ENCODE measurements at places on chromosomes 1 and 21. TPM values are rescaled to one million over a fixed set of nuclear protein-coding genes. Genes with fewer than 3 reads are reported as not detected.

HEYL gene
- total RNA-seq = not detected

KCNT2 gene
- total RNA-seq = not detected

- H3K4me3 ChIP-seq = no peak overlapping the region
- no peak overlapping the region for H3K27ac ChIP-seq
- H3K4me1 ChIP-seq = no peaks in the 10 kb centered on the region
- H3K36me3 ChIP-seq = no peaks in the 10 kb centered on the region
- no peaks in the 10 kb centered on the region for H3K27me3 ChIP-seq
- no peak for DNase-seq
Measured at GRCh38 chr1:157833145-157833544, 8.5 kb downstream of the CD5L start.

GRCh38 chr1:200379940-200380588, 29.8 kb downstream of the ZNF281 start:
- H3K36me3 ChIP-seq = no peaks in the 10 kb centered on the region
- no peaks in the 10 kb centered on the region for H3K27me3 ChIP-seq
- no peak overlapping the region for H3K4me3 ChIP-seq
- no peak overlapping the region for H3K27ac ChIP-seq
- no peak for DNase-seq

ENTREP3 gene
- 12.2 TPM for total RNA-seq

DNA sequence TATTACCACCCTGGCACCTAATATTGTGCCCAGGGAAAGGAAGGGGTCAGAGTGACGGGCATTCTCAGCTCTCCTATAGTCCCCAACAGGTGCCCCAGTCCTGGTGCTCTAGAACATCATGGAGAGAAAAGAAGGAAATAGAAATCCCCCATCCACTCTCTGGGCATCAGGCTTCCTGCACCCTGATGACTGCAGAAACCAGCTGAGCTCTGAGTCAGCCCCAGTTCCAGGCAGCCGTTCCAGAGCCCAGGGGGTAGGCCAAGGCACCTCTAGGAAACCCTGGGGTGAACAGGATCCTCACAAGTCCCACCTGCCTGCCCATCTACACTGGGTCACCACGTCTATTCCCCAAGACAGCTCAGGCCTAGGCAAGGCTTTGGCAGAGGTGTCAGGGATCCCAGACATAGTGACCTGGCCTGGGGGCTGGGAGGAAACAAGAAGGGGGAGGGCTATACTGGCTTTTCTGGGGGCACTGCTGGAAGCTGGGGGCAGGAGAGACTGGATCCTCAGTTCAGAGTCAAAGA, 709 bp downstream of the NECTIN4 start:
- H3K27ac ChIP-seq = no peak overlapping the region
- no peak for DNase-seq
- no peaks in the 10 kb centered on the region for H3K36me3 ChIP-seq
- H3K4me1 ChIP-seq = no peaks in the 10 kb centered on the region

DNA sequence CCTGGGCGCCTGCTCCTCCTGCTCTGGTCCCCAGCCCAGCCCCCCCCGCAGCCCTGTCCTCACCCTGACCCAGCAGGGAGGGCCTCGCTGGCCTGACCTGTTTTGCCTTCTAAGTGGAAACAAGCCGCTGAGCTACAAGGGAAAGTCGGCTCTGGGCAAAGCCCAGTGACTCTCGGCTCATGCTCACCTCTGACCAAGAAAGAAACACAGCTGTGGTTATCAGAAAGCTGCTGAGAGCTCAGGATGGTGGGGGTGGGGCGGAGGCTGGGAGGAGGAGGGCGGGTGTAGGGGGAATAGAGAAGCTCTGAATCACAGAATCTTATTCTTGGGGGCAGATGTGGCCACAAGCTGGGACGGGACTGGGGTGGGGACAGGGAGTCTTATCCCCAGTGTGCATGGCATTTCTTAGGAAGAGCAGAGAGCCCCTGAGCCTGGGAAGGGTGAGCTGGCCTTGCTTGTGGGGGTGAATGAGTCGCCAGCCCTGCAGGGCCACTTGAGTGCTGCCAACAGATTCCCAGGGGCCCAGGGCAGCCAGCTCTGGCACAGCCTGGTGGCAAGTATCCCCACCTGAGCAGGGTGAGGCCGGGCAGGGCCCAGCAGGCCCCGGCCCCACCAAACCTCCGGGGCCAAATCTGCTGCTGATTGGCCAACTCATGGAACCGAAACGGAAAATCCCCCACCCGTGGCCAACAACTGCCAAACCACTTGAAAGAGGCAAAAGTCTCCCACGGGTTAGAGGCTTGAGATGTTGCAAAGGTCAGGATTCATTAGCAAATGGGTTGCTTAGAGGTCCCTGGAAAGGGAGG, 120.6 kb downstream of the SPSB1 start:
- H3K4me1 ChIP-seq = peaks cover 49% of the 10 kb centered on the region
- no peak overlapping the region for H3K4me3 ChIP-seq

- no peaks in the 10 kb centered on the region for H3K4me1 ChIP-seq
- no peak for DNase-seq
- no peak overlapping the region for H3K27ac ChIP-seq
- H3K36me3 ChIP-seq = no peaks in the 10 kb centered on the region
- no peak overlapping the region for H3K4me3 ChIP-seq
Measured at GRCh38 chr1:33970148-33970825, 106.4 kb downstream of the HMGB4 start.

- H3K27ac ChIP-seq = no peak overlapping the region
- H3K4me1 ChIP-seq = peaks cover 14% of the 10 kb centered on the region
- no peak overlapping the region for H3K4me3 ChIP-seq
- H3K36me3 ChIP-seq = no peaks in the 10 kb centered on the region
Measured at GRCh38 chr1:2466958-2467554, 9.0 kb upstream of the PLCH2 start.

DNA sequence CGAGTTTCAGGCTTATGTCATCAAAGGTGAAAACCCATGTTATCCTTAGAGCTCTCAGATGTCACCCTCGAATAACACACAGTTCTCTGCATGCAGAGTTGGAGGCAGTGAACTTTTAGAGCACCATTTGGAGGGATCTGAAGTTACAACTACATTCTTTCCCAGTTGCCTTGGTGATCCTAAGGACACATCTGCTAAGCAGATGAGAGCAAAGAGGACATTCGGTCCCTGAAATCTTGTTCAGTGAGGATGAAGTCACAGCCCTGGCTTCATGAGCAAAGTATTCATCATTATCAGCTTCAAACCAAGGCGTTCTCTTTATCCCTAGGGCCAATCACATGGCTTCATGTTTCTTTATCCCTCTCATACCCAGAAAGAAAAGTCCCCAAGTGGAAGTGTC, 23.1 kb upstream of the MCOLN2 start:
- H3K4me3 ChIP-seq = no peak overlapping the region
- H3K27me3 ChIP-seq = no peaks in the 10 kb centered on the region
- H3K27ac ChIP-seq = no peak overlapping the region
- peaks cover 3% of the 10 kb centered on the region for H3K4me1 ChIP-seq

- no peak overlapping the region for H3K27ac ChIP-seq
- no peaks in the 10 kb centered on the region for H3K4me1 ChIP-seq
- no peaks in the 10 kb centered on the region for H3K36me3 ChIP-seq
Measured at GRCh38 chr1:208028526-208028925, 117.6 kb upstream of the CD34 start.

DNA sequence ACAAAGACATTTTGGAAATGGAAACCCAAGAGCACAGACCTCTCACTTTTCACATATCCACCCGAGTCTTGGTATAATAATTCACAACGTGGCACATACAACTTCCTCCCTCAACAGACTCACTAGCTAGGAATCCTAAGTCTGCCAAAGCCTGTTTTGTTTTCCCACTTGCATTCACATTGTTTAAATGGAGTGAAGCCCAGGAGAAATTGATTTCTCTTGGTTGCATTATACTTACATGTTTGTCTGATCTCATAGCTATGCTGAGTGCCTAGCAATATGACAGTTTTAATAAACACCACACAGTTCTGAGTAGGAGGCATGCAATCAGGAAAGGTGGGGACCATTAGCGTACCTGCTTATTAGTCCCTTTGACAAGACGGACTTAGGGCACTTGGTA, 348.6 kb upstream of the ADGRL4 start:
- H3K27ac ChIP-seq = no peak overlapping the region
- no peak overlapping the region for H3K4me3 ChIP-seq
- no peaks in the 10 kb centered on the region for H3K27me3 ChIP-seq
- no peaks in the 10 kb centered on the region for H3K36me3 ChIP-seq
- no peaks in the 10 kb centered on the region for H3K4me1 ChIP-seq
- no peak for DNase-seq

DNA sequence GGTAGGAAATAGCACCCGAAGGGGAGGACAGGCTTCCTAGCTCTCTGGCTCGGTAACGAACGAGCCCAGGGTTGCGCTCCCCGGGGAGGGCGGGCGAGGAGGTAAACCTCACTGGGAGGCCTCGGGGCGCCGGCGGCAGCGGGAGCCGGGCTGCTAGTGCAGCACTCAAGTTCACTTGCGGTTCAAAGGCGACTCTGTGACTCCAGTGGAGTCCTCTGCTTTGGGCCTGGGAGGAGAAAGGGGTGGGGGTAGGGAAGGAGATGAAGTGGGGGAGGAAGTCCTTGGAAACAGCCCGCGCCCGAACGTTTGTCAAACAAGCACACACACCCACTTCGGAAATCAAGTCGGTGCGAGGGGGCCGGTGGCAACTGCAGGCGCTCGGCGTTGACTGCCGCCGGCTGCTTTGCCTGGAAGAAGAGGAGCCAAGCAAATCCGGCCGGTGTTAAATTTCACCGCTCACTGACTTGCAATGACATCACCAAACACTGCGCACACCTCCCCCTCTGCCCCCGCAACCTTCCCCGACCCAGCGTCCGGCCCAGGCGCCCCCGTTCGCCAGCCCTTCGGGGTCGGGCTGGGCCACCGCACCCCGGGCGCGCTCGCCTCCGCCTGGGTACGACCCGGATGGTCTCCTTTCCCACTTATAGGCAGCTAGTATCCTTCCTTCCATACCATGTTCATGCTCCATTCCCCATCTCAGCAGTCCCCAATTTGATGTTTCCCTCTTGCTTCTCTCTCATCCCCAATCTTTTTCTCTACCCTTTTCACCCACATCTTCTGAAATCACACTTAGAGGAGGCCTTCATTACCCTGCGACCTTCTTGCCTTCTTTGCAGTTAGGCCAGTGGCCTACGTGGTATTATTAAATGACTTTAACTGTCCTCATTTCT, at the start of gene COL24A1:
Gene COL24A1, minus strand, starts transcription at position 207 of the 890 bp plus-strand sequence. CDS start 376 bp downstream, outside the sequence.
- no peak for DNase-seq

CFAP298 gene
- total RNA-seq = 29.4 TPM

- no peak overlapping the region for H3K4me3 ChIP-seq
- H3K36me3 ChIP-seq = no peaks in the 10 kb centered on the region
- peak; percentile 6 for DNase-seq
- no peaks in the 10 kb centered on the region for H3K4me1 ChIP-seq
- H3K27me3 ChIP-seq = no peaks in the 10 kb centered on the region
- no peak overlapping the region for H3K27ac ChIP-seq
Measured at GRCh38 chr1:74771913-74772515, 39.1 kb downstream of the TYW3 start.

QSOX1 gene
- 25.1 TPM for total RNA-seq

- no peak overlapping the region for H3K27ac ChIP-seq
- no peaks in the 10 kb centered on the region for H3K27me3 ChIP-seq
- no peak for DNase-seq
- H3K4me3 ChIP-seq = no peak overlapping the region
- no peaks in the 10 kb centered on the region for H3K4me1 ChIP-seq
Measured at GRCh38 chr1:10714337-10715114, 81.9 kb downstream of the CASZ1 start.

MPL gene
- total RNA-seq = not detected

- H3K27me3 ChIP-seq = no peaks in the 10 kb centered on the region
- no peak overlapping the region for H3K4me3 ChIP-seq
- no peak overlapping the region for H3K27ac ChIP-seq
- DNase-seq = no peak
- no peaks in the 10 kb centered on the region for H3K4me1 ChIP-seq
- no peaks in the 10 kb centered on the region for H3K36me3 ChIP-seq
Measured at GRCh38 chr1:87949711-87950110, 621.0 kb downstream of the LMO4 start.

DNA sequence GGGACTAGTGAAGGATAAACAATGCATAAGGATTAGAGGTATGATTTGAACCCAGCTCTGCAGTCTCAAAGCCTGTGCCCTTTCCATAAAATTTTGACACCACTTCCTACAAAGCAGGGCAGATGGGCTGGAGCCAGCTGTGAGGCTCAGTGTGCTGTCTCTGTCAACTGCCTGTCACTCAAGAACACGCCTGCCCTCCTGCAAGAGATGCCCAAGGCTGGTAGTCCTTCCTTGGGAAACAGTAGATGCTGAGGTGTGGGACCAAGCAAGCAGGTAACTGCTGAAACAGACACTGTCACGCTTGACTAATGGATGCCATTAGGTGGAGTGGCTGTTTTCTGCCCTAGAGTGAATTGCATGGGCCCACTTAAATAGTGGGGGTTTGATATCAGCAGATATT, 402.0 kb downstream of the PTPRU start:
- H3K4me3 ChIP-seq = no peak overlapping the region
- H3K36me3 ChIP-seq = no peaks in the 10 kb centered on the region
- H3K4me1 ChIP-seq = no peaks in the 10 kb centered on the region

DNA sequence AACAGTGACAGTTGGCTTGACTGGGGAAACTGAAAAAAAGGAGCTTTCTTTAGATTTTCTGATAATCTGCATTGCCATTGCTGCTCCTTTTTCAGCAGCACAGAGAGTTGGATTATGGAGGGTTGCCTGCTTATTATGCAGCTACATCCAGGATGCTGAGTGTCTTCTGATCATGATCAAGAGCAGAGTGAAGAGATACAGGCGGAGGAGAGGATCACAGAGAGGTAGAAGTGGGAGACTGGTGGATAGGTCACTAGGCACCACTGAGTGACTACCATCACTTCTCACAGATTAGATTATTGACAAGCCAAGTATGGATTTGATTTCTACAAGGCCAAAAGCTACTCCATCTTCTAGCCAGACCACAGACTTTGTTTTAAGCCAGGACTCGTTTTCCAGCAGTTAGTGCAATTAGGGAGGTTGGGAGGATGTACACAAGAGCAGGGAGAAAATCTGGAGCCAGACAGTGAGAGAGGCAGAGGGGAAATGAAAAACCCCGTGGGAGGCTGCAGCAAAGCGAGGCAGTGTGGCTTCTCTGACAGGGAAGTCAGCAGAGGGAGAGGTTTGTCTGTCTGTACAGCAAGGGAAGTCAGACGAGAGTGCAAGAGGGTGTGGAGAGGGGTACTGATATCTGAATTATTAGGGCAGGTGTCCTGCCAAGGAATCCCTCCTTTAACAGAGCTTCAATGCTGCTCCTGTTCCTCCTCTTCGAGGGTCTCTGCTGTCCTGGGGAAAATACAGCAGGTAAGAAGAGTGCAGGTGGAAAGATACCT, at the start of gene CD1E:
Gene CD1E, plus strand, starts transcription at position 592 of the 773 bp plus-strand sequence. Its CDS starts 95 bp downstream, at position 687.
- no peak for DNase-seq
- H3K36me3 ChIP-seq = no peaks in the 10 kb centered on the region
- H3K27me3 ChIP-seq = no peaks in the 10 kb centered on the region
- no peak within 1 kb of the TSS for H3K27ac ChIP-seq

CFAP74 gene
- total RNA-seq = not detected
